Activated CD4-positive, alpha-beta T cell treated with anti-CD3 and anti-CD28 coated beads for 48 hours (primary cell): ENCODE measurements at places on chromosomes 1 and 21.
A peak's percentile ranks its signal among the peaks of the same experiment; 100 is the strongest.

DNA sequence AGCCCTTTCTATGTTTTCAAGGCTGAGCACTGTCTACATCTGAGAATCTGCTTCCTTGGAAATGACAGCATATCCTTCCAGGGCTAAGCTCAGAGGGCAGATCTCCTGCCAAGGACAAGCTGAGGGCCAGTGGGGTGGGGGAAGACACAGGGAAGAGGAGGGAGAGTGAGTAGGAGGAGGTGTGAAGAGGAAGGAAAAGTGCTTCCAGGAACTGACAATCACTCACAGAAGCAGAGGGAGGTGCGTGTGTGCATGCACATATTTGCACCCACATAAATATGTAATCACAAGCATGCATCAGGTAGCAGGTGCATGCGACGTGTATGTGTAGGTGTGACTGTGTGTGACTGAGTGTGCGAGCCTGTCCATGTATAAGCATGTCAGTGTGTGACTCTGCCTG lies 43.7 kb upstream of the SCMH1 start:
- no peak for DNase-seq

- no peak for DNase-seq
These were observed 22.7 kb downstream of the WDTC1 start for GRCh38 chr1:27257155-27257554.

DNA sequence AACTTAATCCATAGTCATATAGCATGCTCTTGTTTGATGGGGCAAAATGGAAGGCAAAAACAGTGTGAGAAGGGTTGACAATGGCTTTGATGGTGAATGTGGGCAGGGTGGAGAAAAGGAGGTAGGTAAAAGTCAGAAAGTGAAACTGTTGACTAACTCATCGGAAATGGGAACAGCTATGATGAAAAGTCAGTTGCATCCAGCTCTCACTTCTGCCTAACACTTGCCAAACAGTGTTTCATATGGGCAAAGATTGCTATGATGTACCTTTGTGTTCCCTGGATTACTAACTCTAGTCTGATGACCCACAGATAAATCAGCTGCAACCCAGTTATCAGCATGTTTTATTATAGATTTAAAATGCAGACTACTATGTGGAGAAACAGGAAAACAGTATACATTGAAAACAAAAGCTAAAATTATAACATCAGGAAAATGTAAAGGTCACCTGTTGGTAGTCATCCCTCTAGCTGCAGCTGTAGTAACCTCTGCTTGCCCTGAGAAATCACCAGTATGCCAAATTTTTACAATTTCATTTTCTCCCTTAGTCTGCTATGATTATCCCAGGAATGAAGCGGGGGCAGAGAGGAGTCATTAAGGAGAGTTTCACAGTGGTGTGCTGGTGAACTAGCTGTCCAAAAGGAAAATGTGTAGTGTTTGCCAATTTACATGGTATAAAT lies 11.7 kb downstream of the TNFSF18 start:
- DNase-seq, result peak; percentile 15

GRCh38 chr1:33343539-33343938 lies 22.6 kb upstream of the A3GALT2 start:
- no peak for DNase-seq

- DNase-seq, result peak; percentile 68
These were observed 1.5 kb downstream of the TNFRSF25 start for GRCh38 chr1:6464514-6464836.

DNA sequence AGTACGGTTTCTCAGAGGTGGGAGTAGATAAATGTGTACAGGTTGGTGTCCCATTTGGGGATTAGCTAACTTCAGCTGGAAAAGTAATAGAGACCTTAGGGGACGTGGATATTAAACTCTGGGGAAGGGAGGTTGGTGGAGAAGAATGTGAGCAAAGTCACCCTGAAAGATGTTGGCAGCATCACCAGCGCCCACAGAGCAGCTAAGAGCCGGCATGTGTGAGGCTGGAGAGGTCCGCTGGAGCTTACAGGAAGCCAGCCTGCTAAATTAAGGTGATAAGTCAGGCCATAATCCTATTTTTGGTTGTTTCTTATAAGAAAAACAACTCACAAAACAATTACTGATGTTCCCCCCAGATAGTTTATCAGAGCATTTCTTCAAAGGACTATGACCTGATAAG lies 12.2 kb downstream of the PTGFRN start:
- no peak for DNase-seq

- peak; percentile 20 for DNase-seq
These were observed 161.9 kb upstream of the COL6A1 start for GRCh38 chr21:45819478-45820170.

- peak; percentile 53 for DNase-seq
These were observed 4.8 kb downstream of the ATP1A1 start for GRCh38 chr1:116377541-116378529.

GRCh38 chr1:119783354-119784185 lies 14.9 kb upstream of the HMGCS2 start:
- no peak for DNase-seq

DNA sequence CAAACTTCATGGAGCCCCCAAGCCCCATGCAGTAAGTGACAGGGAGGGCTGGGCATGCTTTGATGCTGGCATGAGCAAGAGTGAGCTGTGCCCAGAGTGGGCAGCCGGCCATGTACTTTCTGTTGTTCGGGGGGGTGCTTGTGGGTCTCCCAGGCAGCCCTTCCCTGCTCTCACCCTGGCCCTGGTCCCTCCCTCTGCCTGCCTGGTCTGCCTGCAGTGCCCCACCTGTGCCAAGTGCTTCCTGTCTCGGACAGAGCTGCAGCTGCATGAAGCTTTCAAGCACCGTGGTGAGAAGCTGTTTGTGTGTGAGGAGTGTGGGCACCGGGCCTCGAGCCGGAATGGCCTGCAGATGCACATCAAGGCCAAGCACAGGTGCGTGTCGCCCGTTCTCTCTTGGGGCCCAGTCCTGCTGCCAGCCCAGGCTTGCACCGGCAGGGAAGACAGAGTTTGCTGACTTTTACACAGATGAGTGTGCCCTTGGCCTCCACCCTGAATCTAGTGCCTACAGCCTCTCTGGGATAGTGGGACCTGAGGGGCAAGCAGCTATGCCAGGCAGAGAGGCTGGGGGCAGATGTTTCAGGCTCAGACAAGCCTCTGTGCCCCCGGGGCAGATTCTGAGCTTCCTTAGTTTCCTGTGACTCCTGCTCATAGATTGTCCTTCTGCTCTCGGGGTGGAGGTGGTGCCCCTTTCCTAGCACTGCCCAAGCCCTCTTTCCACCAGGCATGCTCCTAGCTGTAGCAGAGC lies 7.6 kb downstream of the ZBTB48 start:
- DNase-seq, result no peak

DNA sequence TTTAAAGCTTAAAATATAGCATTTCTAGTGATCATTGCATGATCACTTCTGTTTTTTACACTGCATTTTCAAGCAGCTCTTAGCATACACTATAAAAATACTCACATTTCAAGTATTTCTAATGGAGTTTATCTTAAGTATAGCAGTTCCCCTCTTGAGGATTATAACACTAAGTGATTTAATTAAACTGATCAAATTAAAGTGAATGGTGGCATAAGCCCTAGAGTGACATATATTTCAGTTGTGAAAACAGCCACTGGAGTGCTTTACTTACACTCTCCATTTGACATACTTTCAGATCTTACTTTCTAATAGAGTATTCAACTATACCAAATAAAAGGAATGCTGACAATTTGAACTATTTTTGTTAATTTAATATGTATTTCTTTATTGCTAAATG lies 623.3 kb upstream of the TMPRSS15 start:
- DNase-seq, result no peak

GRCh38 chr1:109239409-109240068 lies 9.8 kb upstream of the CELSR2 start:
- DNase-seq, result peak; percentile 55

DNA sequence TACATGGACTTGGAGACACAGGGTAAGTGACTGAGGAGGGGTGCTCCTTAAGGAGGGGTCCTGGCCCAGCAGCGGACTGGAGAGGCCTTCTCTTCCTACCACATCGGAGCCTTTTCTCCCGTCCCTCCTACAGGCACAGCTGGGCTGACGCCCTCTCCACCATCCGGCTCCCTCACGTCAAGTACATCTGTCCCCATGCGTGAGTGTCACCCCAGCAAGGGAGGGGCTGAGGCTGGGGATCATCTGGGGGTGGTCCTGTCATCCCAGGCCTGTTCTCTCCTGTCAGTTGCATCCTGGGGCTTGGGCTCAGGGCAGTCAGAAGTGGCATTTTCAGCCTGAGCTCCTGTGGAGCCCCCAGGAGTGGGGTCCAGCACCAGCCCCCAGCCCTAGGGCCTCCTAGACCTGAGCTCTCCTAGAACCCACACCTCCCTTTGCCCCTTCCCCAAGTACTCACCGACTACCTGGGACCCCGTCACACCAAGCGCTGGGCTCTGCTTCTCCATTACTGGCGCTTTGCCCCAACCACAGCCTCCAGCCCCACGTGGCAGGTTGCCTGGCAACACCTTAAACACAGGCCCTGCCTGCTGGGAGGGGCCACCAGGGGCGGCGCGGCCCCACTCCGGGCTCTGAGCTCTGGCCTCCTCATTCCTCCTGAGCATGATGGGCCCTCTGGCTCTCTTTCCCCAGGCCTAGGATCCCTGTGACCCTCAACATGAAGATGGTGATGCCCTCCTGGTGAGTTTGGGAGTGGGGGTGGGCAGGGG lies 2.3 kb downstream of the LYPLA2 start:
- DNase-seq, result peak; percentile 53

- no peak for DNase-seq
These were observed 6.6 kb downstream of the SDC3 start for GRCh38 chr1:30901798-30902581.

GRCh38 chr1:3465091-3465934 lies 10.8 kb downstream of the ARHGEF16 start:
- no peak for DNase-seq

- no peak for DNase-seq
These were observed 249.6 kb downstream of the COL11A1 start for GRCh38 chr1:102858695-102859094.

GRCh38 chr1:59223989-59224634 lies 72.8 kb upstream of the FGGY start:
- no peak for DNase-seq

DNA sequence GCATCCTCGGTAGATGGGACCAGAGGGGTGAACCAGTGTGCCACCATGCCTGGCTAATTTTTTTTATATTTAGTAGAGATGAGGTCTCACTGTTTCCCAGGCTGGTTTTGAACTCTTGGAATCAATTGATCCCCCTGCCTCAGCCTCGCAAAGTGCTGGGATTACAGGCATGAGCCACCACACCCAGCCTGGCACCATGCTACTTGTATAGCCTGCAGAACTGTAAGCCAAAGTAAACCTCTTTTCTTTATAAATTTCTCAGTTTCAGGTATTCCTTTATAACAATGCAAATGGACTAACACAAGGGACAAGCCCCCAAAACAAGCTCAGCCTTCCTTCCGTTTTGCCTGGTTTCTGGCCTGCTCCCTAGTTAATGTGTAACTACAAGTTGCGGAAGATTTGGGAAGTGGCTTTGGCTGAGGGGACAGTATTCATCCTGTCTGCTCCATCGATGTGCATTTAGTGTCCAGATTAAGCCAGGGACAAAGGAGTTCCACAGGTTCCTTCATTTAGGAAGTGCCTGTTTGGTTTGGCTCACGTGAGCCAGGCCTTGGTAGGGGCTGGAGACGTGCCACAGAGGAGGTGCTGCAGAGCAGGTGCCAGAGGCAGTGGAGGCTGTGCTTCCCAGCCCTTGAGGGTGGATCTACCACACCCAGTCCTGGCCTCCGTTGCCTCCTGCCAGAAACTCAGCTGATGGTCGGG lies 4.4 kb downstream of the AVPR1B start:
- no peak for DNase-seq

DNA sequence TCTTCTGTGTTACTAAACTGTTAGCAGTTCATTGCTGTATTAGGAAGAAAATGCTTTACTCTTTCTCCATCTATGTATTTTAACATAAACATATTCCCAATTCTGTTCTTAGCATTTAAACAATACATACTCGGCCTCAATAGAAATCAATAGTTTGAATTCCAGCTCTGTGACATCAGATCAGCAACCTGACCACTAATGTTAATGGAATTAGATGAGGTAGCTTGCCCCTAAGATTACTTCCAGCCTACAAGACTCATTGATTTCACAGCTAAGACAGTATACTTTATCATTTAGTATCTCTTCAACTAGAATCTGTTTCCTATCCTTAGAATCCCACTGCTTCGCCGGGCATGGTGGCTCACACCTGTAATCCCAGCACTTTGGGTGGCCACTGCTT lies 38.9 kb downstream of the EPRS1 start:
- no peak for DNase-seq

GRCh38 chr1:209670441-209671082 lies 4.7 kb upstream of the G0S2 start:
- no peak for DNase-seq

GRCh38 chr1:103266036-103266435 lies 157.7 kb upstream of the COL11A1 start:
- no peak for DNase-seq

- no peak for DNase-seq
These were observed 125.2 kb downstream of the PLXNA2 start for GRCh38 chr1:208118841-208119606.

- no peak for DNase-seq
These were observed 35.0 kb downstream of the ENAH start for GRCh38 chr1:225617956-225618355.
